ENCODE measurements at places on chromosomes 3 and 15.
A peak's percentile ranks its signal among the peaks of the same experiment; 100 is the strongest.

GRCh38 chr15:65286069-65286703 is 497 bp downstream of the PARP16 start:
- DNase-seq = peak; percentile 68

- no peak for DNase-seq
Measured at GRCh38 chr15:88431441-88431840, 35.7 kb downstream of the MRPL46 start.

- peak; percentile 64 for DNase-seq
Measured at GRCh38 chr3:139533781-139534454, 5.6 kb downstream of the RBP1 start.

GRCh38 chr15:51883271-51883837 is 53.9 kb downstream of the TMOD3 start:
- no peak for DNase-seq
